HAP-1 (cell line): ENCODE measurements at places on chromosomes 12 and 14.
A peak's percentile ranks its signal among the peaks of the same experiment; 100 is the strongest.

DNA sequence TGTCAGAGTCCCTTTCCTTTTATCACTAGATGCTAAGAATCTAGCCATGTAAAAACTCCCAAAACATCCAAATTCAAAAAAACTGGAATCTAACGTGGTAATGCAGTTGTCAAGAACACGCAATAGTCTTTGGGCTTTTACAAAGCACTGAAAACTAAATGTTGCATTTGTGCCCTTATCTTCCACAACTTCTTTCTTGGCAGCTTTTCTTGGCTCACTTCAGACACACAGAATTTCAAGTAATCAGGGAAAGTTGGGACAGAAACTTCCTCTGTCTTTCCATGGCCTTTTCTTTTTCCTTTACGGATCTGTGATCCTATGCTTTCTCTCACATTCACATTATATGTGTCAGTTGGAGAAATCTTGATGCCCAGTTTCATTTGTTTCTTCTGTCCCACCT lies 136.0 kb downstream of the CRADD start:
- no peak for DNase-seq

GRCh38 chr12:49288412-49288853 lies 6.5 kb upstream of the PRPH start:
- DNase-seq: peak; percentile 43

DNA sequence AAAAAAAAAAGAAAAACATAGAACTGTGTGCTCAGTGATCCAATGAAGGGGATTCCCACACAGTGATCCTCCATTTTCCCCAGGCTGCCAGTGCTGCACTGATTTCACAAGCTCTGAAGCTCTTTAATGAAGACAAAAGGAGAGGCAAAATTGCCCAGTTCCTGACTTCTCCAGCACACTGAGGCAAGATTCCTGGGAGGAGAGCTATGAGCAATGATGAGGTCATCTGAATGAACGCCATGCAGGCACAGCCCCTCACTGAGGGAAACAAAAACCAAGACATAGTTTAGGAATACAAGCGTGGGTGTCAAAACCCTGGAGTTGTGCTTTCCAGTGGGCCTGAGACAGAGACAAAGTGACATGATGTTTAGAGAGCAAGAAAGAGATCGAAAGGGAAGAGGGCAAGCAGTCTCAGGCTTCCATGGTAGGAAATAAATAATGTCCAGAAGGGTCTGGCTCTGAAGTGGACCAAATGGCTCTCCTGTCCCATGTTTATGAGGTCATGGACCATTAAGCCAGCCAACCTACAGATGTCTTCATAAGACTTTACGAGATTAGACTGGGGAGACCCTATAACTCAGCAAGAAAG lies 40.9 kb upstream of the SMUG1 start:
- no peak for DNase-seq

GRCh38 chr12:132121283-132121682 lies 22.8 kb downstream of the DDX51 start:
- no peak for DNase-seq

- no peak for DNase-seq
Measured at GRCh38 chr12:55636853-55637252, at the start of gene OR10P1. TSS of gene OR10P1 (plus strand) at chr12:55636892. CDS start at chr12:55636892, 0 bp downstream.

DNA sequence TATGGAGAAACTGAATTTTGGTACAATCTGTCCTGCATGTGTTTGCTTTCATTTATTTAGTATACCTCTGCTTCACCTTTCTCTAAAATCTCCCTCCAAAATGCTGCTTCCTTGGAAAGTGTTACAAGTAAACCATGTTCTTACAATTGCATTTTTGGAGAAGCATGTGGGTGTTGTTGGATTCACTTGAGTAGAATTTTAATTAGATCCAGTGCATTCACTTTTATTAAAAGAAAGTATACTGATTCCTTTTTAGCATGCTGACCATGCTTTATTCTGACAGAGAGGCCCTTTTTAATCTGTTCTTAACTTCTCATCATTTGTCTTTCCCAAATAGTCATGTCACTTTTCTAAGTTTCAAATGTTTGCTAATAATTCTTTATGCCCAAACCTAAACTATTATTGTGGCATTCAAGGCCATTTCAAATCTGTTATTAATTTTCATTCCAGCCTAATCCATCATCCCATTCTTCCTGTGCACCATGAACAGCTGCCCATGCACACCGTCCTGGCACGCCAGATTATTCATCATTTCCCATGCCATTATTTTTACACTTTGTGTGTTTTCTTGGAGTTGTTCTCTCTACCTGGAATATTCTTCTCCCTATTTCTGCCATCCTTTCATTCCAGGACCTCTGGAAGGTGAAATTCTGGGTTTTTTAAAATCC lies 90.7 kb downstream of the METTL25 start:
- no peak for DNase-seq

GRCh38 chr14:98926801-98927200 lies 345.2 kb downstream of the BCL11B start:
- DNase-seq: no peak

DNA sequence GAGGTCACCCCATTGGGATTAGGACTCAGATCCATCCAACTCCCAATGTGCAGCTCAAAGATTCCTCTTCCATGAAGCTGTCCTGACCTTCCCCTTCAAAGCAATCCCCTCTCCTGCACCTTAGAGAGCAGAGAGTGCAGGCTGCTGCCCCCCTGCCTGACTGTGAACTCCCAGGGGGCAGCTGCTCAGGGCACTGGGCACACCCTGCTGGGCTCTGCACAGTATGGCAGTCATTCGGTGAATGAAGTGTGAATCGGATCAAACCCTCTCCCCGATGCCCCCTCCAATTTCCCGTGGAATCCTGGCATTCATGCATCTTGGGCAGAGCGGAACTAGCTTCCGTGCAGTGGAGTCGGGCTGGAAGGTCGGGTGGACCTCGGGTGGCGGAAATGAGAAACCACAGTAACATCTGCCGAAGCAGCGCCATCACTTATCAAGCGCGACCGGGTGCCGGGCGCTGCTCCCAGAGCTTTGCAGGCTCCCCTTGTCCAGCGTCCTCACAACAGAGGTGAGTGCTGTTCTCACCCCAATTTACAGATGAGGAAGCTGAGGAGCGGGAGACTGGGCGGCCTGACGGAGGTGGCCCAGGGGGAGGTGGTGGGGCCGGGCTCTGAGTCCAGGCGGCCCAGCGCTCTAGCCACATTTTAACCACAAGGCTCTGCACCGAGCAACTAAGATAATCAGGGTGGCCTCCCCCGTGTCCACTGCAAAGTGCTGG lies 14.7 kb downstream of the GALNT9 start:
- DNase-seq: no peak

GRCh38 chr14:65128096-65128495 lies 25.8 kb upstream of the MAX start:
- no peak for DNase-seq
